ENCODE measurements at places on chromosomes 5 and 9.

GRCh38 chr5:167814828-167815227, 476.6 kb upstream of the WWC1 start:
- no peak for DNase-seq

DNA sequence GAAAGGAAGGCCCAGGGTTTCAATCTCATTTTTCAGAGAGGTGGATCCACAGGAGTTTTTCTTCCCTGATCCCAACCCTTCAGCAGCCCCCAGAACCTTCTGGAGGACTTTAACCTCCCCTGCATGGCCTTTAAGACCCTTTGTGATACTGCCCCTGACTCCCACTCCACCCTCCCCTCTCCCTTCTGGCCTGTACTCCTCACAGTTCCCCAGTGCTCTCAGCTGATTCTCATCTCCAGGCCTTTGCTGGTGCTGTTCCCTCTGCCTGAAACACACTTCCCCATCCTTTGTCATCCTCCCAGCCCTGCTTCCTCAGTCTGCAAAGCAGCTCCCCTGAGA, 18.5 kb downstream of the NEURL1B start:
- no peak for DNase-seq

GRCh38 chr5:619444-619843, 7.3 kb downstream of the CEP72 start:
- no peak for DNase-seq

DNA sequence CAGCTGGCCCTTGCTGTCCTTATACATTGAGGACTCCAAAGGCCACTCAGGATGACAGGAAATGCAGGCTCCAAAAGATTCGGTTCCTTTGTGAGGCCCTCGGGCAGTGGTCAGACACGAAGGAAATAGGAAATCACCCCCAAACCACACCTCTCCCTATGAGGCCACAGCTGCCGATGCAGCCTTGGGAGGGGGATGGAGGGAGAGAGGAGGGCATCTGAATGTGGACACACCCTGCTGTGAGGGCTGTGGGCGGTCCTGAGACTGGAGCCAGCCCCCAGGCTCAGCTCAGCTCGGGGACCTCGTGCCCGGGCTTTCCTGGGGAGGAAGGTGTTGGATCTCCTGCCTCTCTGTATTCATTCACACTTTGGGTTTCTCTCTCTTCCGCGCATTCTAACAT, 2.7 kb upstream of the CLPTM1L start:
- DNase-seq: no peak

GRCh38 chr5:140399979-140400729, 1.5 kb upstream of the ANKHD1 start:
- DNase-seq: no peak

GRCh38 chr9:129436751-129437625, 183.9 kb downstream of the C9orf50 start:
- DNase-seq: no peak

DNA sequence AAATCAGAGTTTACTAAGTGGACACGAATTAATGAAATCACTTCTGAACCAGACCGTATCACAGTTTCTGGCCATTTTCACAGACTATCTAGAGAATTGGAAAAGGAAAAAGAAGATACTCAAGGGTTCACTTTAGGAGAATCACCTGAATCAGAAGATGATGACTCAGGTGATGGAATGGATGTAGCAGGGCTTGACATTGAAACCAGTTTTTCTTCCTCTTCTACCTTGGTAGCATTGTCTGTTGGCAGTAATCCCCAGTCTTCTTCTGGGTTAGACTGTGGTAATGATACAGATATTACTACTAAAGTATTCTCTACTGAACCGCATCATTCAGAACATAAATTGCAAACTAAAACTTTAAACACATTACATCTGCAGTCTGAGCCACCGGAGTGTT, 38.5 kb downstream of the ICE1 start:
- no peak for DNase-seq

DNA sequence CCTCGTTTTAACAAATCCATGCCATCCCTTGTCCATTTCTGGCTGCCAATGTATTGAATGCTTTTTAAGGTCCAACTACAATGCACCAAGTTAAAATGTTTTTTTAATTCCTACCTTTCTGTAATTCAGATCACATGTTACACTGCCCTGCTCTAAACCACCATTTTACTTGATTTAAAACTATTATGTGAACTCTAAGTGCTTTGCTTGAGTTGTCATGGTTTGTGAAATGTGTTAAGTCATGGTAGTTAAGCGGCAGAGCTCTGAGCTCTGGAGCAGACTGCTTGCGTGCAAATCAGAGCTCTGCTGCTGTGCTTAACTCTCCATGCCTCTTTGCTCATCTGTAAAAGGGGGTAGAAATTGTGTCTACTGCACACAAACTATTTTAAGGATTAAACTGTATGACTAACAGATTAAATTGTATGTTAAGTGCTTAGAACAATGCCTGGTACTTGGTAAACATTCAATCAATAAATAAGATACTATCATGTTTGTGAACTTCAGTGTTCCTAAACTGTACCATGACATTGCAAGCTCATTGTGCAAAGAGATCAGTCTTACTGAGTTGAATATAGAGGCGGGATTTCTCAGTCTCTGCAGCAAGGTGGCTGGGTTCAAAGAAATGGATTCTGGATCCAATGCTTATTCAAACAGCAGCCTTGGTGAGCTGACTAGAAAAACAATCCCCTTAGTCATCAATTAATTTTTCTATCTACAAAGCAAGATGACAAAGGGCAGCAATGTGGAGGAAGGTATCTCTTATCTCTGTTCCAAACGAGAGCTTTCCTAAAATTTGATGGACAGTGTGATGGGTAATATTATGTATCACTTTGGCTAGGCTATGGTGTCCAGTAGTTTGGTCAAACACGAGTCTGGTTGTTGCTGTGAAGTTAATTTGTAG, 16.1 kb upstream of the CMBL start:
- DNase-seq: no peak

DNA sequence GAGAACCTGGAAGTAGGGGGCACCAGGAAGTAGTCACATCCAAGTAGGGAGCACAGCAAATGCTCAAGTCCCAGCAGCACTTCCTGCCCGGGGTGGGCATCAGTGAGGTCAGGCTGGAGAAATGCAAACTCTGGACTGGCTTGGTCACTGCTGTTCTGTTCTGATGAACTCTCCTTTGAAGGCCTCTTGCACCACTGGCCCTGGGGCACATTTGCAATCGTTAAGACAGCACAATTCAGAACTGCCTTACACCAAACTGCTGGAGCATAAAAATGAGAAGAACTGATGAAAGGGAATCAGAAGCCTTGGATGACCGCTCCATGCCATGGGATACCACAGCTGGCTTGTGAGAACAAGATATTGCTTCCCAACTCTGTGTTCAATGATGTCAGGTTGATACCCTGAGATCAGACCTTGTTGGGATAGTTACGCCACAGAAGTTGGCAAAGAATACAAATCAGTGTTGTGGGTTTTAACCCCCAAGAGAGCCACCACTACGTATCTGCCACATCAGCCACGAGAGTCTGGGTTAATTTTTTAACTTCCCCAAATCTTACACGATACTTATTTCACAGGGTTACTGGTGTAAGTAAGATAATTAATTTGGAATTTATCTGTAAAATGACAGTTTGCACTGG, 42.3 kb upstream of the ZSWIM6 start:
- DNase-seq: no peak

GRCh38 chr5:120141076-120141475, 323.0 kb upstream of the PRR16 start:
- DNase-seq: no peak

DNA sequence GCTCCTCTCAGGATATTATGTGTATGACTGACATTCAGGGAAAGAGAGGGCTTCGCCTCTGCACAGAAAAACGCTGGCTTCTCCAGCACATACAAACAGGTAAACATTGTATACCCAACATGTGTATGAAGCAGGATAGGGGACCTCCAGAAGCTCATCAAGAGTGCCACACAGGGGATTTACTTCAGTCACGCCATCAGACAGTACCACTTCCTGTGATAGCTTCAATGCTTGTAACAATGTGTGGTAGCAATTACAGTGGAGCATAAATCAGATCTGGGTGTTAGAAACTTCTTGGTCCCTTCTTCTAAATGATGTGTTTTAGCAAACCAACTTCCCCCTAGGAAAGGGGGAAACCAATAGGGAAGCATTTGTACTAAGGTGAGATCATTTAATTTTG, 160.8 kb downstream of the TSSK1B start:
- no peak for DNase-seq

DNA sequence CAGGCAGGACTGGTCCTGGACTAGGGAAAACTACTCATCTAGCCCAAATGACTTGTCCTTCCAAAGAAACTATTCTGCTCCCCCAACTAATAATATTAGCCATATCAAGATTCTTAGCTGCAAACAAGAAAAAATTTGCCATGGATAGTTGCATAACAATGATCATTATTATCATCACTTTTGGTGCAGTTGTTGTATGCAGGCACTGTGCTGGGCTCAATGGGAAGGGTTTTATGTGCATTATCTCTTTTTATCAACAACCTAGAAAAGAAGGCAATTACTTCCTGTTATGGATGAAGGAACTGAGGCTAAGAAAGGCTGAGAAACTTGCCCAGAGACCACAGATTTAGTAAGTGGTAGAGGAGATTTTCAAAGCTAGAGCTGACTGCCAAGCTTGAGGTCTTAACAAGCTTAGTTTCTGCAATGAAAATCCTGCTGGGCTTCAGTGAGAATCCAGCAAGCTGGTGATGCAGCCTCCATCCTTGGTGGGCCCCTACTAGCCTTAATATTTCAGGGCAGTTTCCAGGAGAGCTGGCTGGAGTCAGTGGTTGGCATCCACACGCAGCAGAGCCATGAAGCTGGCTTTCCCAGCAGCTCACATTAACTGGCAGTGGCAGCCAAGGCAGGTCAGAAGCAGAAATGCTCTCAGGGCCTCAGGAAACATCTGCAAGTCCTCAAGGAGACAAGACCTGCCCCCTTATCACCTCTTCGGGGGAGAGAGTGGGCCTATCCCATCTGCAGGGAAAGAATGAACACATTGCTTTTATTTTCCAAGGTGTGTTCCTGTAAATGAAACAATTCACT, 20.5 kb upstream of the MEGF9 start:
- DNase-seq: no peak

GRCh38 chr5:148844433-148845280, 18.2 kb downstream of the ADRB2 start:
- no peak for DNase-seq

DNA sequence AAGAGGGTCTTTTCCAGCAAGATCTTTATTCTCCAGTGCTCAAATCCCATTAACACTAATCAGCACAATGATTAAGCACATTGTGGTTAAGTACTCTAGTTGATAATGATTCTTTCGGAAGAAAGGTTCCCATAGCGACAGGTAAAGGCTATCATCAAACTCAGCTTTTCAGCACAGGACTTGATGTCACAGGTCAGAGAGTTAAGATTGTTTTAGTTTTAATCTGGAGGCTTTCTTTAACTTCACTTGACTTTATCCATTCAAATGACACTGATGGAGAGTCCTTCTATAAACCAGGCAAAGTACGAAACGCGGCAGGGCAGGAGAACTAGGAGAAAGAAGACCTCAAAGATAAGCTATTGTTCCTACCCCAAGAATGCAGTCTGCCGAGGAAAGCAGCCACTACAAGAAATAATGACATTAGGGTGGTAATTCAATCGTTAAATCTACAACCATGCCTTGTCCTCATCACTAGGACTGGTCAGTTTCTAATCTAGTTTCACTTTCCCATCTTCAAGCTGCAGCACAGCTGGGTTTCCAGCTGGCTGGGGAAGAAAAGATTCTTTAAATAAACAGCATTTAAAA, 4.6 kb downstream of the NRG2 start:
- peak; percentile 34 for DNase-seq

DNA sequence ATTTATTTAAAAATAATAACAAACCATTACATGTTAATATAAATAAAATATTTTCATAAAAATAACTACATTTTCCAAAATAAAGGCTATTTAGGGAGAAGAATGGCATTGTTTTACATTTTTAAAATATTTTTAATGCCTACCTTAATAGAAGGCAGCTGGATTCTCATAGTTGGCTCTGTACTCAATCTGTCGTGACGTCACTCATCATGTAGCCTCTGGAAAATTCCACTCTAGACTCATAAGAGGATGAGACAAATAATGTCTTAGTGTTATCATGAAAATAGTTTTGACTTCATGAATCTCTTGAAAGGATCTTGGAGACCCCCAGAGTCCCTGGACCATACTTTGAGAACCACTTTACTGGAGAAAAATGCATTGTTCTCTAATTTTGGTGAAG, 93.1 kb downstream of the NXNL2 start:
- DNase-seq: no peak

DNA sequence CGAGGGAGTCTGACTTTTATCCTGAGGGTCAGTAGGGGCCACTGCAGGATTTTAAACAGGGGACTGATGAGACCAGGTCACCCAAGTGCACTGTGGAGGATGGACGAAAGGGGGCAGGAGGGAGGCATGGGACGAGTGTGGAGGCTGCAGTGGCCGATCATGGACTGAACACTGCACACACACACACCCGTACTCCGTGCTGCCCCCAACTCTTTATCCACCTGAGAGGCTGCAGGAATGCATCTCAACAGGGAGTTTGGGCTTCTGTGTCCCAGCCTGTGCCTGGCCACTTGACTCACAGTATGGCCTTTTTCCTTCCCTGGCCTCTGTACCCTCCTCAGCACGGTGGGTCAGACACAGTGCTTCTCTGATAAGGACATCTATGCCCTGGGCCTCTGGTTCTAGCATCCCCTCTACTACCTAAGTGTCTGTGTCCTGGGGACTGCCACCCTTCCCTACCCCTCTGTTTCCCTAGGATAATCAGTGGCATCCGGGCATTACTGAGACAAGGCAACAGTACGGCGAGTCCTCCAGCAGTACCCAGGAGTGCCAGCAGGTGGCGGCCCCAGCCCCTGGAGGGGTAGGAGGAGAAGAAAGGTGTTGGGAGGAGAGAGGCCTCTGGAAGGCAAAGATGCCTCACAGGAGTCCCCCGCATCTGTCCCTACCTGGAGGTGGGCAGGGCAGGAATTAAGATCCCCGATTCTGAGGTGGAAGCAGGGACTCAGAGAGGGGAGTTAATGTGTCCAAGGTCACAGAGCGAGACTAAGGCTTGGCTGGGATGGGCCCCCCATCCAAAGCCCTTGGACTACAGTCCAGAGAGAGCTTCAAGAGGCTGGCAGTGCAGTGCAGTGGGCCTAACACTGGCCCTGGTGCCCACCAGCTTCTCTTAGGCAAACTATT, 5.1 kb upstream of the CDX1 start:
- DNase-seq: peak; percentile 76

DNA sequence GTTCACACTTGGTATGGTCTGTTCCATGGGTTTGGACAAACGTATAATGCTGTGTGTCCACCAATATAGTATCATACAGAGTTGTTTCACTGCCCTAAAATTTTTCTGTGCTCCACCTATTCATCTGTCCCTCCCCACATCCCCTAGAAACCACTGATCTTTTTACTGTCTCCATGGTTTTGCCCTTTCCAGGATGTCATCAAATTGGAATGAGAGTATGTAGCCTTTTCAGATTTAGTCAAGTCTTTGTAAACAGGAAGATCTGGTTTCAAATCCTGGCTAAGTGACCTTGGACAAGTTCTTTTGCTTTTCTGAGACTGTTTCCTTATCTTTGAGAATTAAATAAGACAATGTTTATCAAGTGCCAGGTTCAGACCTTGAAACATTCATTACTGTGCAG, 13.2 kb upstream of the LVRN start:
- DNase-seq: no peak

GRCh38 chr9:133170716-133171115, 7.0 kb upstream of the GBGT1 start:
- DNase-seq: no peak

Measured in spinal cord (tissue), 10 donors.